ENCODE measurements at places on chromosomes 16 and 17. TPM values are rescaled to one million over a fixed set of nuclear protein-coding genes. Genes with fewer than 3 reads are reported as not detected.
A peak's percentile ranks its signal among the peaks of the same experiment; 100 is the strongest.

GRCh38 chr16:56849690-56850680, 15.0 kb upstream of the SLC12A3 start:
- peak; percentile 27 for DNase-seq

DNA sequence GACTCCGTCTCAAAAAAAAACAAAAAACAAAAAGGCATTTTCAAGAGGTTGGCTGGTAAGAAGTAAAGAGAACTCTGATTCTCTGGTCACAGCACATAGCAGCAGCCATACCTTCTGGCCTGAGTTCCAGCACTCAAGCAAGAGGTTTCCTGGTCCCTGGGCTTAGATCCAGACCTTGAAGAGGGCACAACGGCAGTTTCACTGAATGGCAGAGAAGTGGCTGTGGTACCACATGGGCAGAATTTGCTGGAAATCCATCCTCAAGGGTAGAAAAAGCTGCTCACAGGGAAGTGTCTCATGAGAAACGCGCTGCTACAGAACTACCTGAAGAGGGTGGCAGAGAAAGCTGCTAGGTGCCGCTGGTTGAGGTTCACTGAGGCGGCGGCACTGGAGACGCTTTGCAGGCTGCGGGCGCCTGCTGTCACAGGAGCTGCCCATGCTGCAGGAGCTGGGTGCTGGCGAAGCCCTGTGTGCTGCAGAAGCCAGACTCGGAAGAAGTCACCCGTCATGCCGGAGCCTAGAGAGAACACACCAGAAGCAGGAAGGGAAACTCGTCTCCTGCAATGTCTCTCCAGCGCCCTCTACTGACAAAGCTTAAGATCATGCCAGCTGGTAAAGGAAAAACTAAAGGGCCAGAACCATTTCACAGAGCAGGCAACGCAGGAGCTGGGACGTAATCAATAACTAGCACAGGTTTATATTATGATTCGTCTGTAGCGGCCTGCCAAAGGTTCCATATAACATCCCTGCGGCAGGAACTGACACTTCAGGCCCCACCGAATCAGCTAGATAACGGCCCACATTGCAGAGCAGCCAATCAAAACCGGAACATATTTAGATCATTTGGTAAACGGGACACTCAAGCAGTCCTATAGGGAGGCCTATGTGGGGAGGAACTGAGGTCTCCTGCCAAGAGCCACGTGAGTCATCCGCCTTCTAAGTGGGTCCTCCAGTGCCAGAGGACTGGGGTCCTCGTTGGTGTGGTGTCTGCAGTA, 5.4 kb upstream of the ZNF213 start:
- DNase-seq = peak; percentile 82

DNA sequence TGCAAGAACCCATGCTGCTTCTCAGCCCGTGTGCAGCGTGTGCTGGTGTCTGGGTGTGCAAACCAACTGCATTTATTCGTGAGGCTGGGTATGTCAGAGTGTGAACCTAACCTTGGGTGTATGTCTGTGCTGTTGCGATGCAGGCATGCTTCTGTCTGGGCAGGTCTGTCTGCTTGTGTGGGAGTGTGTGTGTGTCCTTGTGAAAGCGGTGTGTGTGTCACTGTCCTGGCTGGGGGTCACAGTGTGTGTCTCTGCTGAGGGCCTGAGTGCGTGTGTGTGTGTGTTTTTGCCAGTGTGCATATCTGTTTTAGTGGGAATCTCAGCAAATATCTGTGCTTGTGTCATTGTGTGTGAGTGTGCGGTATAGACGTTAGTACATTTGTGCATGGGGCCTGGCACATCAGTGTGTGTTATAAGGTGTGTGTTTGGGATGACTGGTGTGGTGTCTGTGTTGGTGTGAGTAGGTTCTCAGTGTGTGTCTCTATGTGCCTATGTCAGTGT, 121.8 kb downstream of the CYLD start:
- no peak for DNase-seq

GRCh38 chr16:622920-623280, 7.9 kb upstream of the WFIKKN1 start:
- no peak for DNase-seq

DNA sequence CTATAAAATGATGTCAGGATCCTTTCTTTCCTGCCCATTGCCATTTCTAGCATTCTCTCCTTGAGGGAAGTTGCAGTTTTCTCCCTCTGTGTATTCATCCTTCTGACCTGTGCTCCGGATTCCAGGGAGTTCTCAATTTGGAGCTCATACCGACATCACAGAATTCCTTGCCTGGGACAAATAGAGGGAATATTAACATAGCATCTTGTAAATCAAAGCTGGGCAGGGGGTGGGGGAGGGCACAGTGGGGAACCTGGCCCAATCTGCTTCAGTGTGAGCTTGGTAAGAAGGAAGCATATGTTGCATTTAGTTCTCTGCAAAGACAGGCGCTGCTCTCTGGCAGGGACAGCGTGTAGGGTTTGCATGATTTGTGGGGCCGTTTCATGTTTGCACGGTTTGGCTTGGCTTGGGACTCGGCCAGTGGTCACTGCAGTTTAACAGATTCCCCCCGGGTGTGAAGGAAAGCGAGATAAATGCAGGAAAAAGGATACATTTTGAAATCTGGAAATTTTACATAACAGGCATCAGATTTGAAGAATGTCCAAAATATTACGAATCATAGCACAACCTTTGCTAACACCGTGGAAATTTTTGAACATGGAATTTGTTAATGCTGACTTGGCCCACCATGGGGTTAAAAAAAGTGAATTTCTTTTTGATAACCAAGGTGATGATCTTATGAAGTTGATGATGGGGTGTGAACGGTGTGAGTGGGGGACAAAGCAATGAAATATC, 178.0 kb downstream of the WWOX start:
- no peak for DNase-seq

- no peak for DNase-seq
Observed at GRCh38 chr17:5784791-5785190, 200.5 kb upstream of the NLRP1 start.

- no peak for DNase-seq
Observed at GRCh38 chr17:16215002-16215272, 397 bp downstream of the NCOR1 start.

Gene WNT9B
- total RNA-seq = 0.28 TPM

Gene NPLOC4
- total RNA-seq = 34.7 TPM

Gene SLC38A8
- total RNA-seq = not detected

Gene TBC1D3B
- 2.2 TPM for total RNA-seq

Gene SDF2
- 18.7 TPM for total RNA-seq
